ENCODE measurements at places on chromosomes 6 and 20. TPM values are rescaled to one million over a fixed set of nuclear protein-coding genes. Genes with fewer than 3 reads are reported as not detected.

Gene CST5
- not detected for total RNA-seq

Gene VPS52
- 27.4 TPM for total RNA-seq

Gene FLRT3
- total RNA-seq, result 3.5 TPM

Gene DSTN
- total RNA-seq, result 89.4 TPM

Gene LST1
- total RNA-seq, result 8.6 TPM

GRCh38 chr6:154301839-154302752 lies 54.5 kb downstream of the IPCEF1 start:
- DNase-seq, result no peak

DNA sequence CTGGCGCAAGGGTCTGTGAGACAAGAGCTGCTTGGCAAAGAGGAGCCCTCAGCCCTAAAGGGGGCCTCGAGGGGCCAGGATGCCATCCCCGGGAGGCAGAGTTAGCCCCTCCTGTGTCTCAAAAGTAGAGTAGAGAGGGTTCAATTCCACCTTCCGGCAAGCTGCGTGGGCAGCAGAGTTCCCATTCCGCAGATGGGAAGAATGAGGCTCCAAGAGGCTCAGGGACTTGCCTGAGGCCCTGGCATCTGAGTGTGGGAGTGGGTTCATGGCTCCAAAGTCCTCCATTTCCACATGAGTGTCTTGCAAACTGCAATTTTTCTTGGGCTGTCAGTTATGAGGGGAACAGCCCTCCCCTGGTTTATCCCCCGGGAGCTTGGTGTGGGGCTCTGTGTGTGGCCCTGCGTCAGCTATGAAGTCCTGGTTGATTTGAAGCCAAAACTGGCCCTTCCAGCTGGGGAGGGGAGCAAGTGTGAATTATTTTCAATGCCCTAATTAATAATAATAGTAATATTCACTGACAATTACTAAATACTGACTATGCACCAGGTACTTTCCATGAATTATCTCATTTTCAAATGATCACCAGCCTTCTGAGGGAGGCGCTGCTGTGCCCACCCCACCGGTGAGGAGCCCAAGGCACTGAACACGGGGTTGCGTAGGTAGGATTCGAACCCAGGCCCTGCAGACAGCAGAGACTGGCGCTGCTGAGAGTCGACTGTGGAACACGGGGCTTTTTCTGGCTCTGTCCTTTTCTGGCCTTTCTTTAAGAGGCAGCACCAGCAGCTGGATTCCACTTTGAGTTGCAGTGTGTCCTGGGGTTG lies 153.0 kb upstream of the PTPN1 start:
- DNase-seq, result no peak

DNA sequence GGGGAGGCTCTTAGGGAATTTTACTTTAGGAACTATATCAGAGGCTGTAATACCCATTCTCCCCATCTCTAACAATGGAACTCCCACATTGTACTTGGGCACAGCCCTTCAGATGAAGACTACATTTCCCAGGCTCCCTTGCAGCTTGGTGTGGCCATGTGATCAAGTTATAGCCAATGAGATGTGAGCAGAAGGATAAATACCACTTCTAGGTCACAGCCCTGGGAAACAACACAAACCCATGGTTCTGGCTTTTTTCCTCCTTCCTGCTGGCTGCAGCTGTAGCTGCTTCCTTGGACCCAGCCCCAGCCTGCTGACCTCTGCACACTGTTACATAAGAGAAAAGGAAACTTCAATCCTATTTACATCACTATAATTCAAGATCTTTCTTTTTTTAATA lies 445.9 kb upstream of the JARID2 start:
- peak; percentile 84 for DNase-seq

- DNase-seq, result peak; percentile 48
Measured at GRCh38 chr6:39224523-39225182, 4.6 kb downstream of the KCNK5 start.

GRCh38 chr6:128827675-128828464 lies 55.1 kb upstream of the LAMA2 start:
- no peak for DNase-seq

DNA sequence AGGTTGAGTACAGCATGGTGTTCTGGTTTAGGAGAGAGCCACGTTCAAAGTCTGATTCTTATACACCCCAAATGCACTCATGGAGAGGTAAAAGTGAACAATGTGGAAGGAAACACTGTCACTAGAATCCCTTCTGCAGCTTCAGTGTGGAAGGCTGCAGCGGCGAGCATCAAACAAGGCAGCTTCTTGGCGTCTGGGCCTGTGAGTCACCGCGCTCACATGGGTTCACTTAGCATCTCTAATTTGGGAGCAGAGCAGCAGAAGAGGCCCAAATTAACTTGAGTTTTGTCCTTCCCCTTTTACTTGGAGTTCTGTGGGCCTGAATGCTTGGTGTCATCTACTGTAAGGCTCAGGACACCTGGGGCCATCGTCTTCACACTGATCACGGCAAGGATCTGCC lies 10.9 kb upstream of the E2F1 start:
- DNase-seq, result no peak

DNA sequence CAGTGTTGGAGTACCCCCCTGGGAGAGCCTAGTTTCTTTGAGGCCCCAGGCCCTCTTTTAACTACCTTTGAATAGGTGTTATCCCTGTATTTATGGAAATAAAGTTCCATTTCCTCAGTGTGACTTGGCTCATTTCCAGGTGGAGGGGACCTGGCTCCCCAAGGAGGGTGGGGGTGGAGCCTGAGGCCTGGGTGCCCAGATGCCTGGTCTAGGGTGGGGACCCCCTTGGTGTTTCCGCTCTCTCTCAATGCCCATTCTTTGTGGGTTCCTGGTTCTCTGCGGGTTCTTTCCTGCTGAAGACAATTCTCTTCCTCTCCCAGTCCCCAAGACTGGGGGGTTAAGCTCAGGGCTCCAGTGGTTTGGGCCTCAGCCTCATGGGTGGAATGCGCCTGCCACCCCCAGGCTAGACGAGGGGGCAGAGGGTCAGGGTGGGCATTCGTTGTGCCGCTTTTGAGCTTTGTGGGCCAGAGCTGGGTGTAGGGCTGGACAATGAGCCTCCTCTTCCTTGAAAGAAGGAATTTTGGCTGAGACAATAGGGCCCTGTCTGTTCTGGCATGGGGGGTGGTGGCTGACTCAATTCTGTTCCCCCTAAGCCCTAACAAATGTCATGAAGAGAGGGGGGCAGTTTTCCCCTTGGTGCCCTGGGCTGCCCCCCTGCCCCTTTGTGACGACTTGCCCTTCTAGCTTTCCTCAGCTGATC lies 686 bp upstream of the EGFL8 start:
- DNase-seq, result no peak

DNA sequence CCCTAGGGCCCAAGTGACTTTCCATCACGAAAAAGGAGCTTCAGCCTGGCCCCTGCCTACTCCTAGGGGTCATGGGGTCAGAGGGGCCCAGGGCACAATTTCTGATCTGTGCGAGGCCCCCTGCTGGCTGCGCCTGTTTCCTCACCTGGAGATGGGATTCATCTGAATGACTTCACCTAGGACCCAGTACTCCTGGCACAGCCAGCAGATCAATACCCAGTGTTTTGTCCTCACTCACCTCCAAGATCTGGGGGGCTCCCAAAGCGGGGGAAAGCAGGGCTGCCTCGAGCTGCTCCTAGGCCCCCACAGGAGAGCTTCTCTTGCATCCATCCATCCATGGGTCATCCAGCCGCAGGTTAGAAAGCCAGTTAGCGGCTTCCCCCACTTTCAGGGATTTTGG lies 33.8 kb downstream of the CD40 start:
- DNase-seq, result no peak

GRCh38 chr6:47157653-47158219 lies 115.6 kb upstream of the ADGRF1 start:
- DNase-seq, result no peak

- peak; percentile 55 for DNase-seq
Measured at GRCh38 chr20:53621482-53622246, 28.0 kb upstream of the ZNF217 start.

DNA sequence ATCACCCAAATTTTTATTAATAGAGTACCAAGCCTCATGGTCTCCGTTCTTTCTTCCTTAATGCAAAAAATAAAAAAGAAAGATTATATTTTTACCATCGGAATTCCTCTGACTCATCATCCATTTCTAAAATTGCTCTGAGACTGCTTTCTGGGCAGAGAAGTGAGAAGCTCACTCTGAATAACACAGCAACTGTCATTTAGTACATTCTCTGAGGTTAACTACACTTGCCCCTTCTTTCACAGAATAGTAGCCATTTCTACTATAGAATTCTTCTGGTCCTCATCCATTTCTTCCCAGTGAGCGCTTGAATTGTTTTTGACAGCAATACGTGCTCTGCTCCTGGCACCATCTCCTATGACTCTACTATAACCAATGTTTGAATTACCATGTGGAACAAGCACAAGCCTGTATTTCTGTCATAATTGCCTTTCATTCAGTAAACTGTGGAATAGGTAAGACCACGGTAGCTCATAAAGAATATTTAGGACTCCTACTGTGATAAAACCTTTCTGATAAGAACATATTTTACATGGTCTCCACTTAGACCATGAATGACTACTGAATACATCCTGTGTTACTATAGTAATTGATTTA lies 435.5 kb upstream of the NRSN1 start:
- no peak for DNase-seq

GRCh38 chr6:145882121-145882531 lies 67.5 kb upstream of the FBXO30 start:
- no peak for DNase-seq

- no peak for DNase-seq
Measured at GRCh38 chr6:134984821-134985220, 34.9 kb upstream of the ALDH8A1 start.

- no peak for DNase-seq
Measured at GRCh38 chr6:127341471-127342202, 1.8 kb downstream of the ECHDC1 start.

- no peak for DNase-seq
Measured at GRCh38 chr6:12578751-12579150, 137.8 kb upstream of the PHACTR1 start.

GRCh38 chr20:44135012-44135412 lies 52.0 kb downstream of the JPH2 start:
- DNase-seq, result no peak
